ENCODE measurements at places on chromosomes 11 and 22.

DNA sequence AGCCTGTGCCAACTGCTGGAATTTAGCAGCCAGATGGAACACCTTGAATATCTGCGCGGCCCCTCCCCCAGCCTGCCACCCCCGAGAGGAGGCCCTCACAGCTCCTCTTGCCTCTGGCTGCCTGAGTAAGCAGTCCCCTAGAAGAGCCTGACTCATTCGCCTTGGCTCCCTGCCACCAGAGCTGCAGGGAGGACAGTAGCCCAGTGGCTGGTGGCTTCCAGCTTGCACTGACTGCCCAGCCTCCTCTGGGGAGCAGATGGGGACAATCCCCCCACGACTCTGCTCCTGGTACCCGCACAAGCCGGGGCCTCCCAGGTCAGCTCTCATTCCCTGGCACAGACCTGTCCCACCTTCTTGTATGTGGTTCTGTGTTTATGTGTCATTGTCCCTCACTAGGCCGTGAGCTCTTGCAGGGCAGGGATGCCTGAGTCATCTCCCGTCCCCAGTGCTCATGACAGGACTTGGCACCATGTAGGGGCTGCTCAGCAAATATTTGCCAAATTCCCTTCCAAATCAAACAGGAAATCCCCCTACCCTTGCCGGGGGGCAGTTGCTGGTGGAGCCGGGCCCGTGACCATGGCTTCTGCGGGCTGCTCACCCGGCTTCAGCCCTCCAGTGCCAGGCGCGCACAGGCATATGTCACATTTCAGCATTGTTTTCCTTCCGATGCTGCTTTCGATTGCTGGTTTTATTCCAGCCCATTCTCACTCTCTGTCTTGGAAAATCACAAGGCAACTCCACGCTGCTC, 43.6 kb downstream of the CACNG2 start:
- DNase-seq: no peak

- DNase-seq: no peak
Observed at GRCh38 chr11:134657631-134658030, 245.6 kb upstream of the B3GAT1 start.

GRCh38 chr11:85627332-85627997, at the start of gene DLG2:
Gene DLG2, minus strand, starts transcription at chr11:85627344.
- DNase-seq: no peak

DNA sequence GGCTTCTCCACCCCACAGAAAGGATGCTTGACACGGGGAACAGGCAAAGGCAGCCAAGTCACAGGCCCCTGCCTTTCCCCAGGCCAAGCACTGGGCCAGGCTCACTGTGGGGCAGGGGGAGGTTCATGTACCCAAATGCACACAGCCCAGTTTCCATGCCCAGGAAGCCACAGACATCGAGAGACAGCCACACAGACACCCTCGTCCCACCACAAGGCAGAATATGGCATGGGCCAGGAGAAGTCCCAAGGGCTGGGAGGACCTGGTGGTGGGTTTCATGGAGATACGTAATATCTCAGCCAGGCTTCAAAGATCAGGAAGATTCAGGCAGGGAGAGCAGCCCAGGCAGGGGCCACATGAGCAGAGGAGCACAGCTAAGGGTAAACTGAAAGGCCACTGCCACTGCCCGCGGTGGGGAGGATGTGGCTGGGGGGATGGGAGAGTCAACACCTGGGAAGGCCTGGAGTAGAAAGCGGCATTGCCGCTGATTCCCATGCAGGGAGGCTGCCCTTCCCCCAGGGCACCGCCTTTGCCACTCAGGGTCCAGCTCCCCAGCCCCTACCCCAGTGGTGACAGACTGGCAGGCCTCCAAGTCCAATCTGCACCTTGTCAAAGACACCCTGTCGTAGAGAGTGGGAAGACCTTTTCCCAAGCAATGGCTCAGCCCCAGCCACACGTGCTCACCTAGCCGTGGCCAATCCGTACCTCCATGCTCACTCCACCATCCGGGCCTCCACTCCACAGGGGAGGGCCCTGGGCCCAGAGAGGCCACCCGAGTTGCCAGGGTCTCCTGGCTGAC, 2.4 kb upstream of the MFNG start:
- DNase-seq: no peak

- no peak for DNase-seq
Observed at GRCh38 chr11:35878741-35879140, 65.1 kb upstream of the LDLRAD3 start.
